ENCODE measurements at places on chromosomes 2 and 18.

GRCh38 chr2:101405351-101405899, 18.1 kb upstream of the CREG2 start:
- DNase-seq: no peak

GRCh38 chr2:109349503-109350465, 220.8 kb downstream of the SH3RF3 start:
- DNase-seq: peak; percentile 84

DNA sequence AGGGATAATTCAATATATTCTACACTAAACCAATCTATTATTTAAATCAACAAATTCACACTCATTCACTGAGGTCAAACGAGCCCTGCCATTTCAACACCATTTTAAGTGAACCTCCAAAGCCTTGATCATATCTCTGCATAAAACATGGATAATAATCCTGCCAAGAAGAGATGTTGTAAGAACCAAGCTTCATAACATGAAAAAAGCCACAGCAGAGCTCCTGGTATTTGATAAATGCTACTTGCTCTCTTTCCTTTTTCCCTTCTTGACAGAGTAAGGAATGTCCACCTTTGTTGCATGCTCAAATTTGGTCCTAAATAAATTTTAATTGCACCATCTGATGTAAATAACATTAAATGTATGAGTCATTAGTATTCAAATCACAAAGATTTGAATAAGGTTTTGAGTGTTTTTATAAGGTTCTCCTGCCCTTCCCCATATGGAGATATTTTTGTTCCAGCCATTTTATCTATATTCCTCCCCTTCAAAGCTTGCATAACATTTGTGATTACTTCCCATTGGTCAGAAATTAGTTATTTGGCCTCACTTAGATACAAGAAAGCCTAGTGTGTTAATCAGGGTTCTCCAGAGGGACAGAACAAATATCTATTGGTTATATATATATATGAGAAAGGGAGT, 318.8 kb downstream of the RND3 start:
- no peak for DNase-seq

GRCh38 chr18:8348051-8348720, 261.1 kb upstream of the RAB12 start:
- no peak for DNase-seq

GRCh38 chr2:188091220-188091619, 200.5 kb upstream of the GULP1 start:
- no peak for DNase-seq

GRCh38 chr2:224284134-224284946, 117.6 kb downstream of the FAM124B start:
- no peak for DNase-seq

GRCh38 chr2:64609227-64609941, 44.3 kb downstream of the SERTAD2 start:
- DNase-seq: no peak

- DNase-seq: no peak
These were observed 772.3 kb downstream of the LRRTM4 start for GRCh38 chr2:76749858-76750257.

DNA sequence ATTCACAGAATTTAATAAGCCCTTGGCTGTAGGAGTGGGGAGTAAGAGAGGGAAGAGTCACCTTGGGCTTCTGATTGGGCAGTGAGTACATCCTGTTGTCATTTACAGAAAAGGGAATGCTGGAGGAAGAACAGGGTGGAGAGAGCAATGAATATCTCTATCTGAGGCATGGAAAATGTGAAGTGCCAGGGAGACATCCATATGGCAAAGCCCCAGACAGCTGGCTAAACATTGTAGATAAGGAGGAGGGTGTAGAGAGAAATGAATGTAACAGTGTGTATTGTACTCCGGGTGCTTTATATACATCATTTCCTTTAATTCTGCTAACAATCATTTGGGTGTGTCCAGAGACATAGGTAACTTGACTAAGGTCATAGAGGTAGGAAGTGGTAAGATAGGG, 103.5 kb downstream of the UPP2 start:
- DNase-seq: no peak
